ENCODE measurements at places on chromosomes 16 and 17. TPM values are rescaled to one million over a fixed set of nuclear protein-coding genes. Genes with fewer than 3 reads are reported as not detected.

FBXO47 gene
- not detected for total RNA-seq

KRT39 gene
- total RNA-seq: not detected

ITGB3 gene
- total RNA-seq: 5.0 TPM

SLC38A8 gene
- not detected for total RNA-seq

NPIPB6 gene
- total RNA-seq: 1.8 TPM

DHRS7C gene
- total RNA-seq: not detected

SLC35G6 gene
- not detected for total RNA-seq

C16orf95 gene
- 5.8 TPM for total RNA-seq
